ENCODE measurements at places on chromosomes 7 and 10. TPM values are rescaled to one million over a fixed set of nuclear protein-coding genes. Genes with fewer than 3 reads are reported as not detected.

ACSM6 gene
- total RNA-seq = 0.30 TPM

ZNF365 gene
- total RNA-seq = 1.2 TPM

ABCA13 gene
- 0.19 TPM for total RNA-seq

SUGCT gene
- total RNA-seq = 3.1 TPM

COL13A1 gene
- 9.5 TPM for total RNA-seq

CCDC172 gene
- total RNA-seq = not detected

IDI2 gene
- 0.51 TPM for total RNA-seq

- DNase-seq = no peak
Observed at GRCh38 chr7:5615190-5616070, 166.0 kb downstream of the RNF216 start.

DNA sequence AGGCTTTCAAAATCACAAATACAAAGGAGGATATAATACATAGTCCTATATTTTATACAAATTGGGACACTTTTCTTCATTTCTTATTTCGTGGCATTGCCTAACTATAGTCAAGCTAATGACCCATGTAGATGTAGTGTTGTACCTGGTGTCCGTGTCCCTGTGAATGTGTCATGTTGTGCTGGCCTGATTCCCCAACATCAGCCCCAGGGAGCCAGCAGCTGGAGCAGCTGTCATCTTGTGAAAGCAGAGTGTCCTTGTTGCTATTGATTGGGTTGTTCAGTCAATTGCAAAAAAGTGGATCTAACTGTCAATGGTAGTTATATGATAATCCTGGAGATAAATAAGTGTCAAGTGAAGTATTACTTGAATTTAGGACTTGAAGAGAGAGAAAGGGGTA lies 86.3 kb downstream of the KAT6B start:
- DNase-seq = no peak
